ENCODE measurements at places on chromosomes 4 and X.

- no peak for DNase-seq
These were observed 619.2 kb downstream of the SPRY1 start for GRCh38 chr4:124015766-124016165.

- DNase-seq, result no peak
These were observed 1.3 kb upstream of the MAMLD1 start for GRCh38 chrX:150361777-150362351.

- no peak for DNase-seq
These were observed 500.2 kb downstream of the IDS start for GRCh38 chrX:149004936-149005335.

DNA sequence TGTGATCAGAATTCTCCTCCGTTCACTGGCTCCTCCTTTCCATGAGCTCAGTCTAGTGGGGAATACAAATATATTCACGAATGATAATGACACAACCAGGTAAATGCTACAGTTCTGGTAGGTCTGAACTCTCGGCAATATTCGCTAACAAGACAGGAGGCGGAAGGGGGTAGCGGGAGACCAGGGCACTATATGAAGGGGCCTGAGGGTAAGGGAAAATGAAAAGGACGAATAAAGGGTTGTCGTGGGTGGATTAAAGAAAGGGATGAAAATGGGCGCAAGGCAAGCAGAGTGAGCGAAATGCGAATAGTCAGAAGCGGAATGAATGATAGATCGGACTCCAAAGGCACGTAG lies 743 bp downstream of the NKAP start:
- DNase-seq, result no peak

DNA sequence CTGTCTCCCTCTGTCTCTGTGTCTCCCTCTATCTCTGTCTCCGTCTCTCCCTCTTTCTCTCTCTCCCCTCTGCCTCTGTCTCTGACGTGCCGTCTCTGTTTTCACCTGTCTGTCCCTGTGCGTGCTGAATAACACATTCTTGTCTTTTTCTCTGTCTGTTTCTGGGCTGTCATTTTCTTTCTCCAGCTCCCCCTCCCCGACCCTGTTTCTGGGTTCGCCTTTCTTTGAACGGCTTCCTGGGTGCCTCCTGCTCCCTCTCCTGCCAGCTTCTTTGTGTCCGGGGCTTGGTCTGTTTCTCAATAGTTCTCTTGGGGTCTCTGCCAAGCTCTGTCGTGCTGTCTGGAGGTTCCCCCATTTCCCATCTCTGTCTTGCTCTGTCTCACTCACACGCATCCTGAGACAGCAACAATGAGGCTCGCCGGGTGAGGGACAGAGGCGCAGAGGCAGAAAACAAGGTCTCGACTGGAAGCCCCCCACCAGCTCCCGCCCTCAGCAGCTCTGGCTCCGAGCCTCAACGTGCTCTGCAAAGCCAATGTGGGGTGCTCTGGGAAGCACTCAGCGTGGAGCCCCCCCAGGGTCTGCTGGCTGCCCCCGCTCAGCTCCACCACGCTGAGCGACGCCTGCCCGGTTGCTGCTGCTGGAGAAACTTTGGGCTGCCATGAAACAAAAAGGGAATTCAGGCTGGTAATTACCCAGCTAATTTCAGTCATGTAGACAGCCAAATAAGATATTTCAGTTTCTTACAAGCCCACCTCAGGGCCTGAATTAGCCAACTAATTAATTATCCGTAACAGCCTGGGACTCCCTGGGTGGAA lies 3.4 kb downstream of the CPLX1 start:
- DNase-seq, result no peak

GRCh38 chr4:165248102-165248501 lies 40.7 kb downstream of the KLHL2 start:
- no peak for DNase-seq

DNA sequence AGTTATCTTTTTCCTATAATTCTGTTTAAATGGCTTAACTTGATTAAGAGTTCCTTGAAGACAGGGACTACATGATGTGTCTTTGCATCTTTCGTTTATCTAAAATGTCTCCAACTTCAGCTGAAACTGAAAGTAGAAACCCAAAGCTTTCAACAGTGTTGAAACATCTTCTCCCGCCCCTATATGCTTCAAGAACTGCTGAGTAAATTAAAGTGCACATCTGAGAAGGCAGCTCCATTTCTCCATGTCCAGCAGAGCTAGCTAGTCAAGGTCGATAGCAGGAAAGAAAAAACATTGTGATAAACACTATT lies 185.7 kb upstream of the TBL1X start:
- no peak for DNase-seq

DNA sequence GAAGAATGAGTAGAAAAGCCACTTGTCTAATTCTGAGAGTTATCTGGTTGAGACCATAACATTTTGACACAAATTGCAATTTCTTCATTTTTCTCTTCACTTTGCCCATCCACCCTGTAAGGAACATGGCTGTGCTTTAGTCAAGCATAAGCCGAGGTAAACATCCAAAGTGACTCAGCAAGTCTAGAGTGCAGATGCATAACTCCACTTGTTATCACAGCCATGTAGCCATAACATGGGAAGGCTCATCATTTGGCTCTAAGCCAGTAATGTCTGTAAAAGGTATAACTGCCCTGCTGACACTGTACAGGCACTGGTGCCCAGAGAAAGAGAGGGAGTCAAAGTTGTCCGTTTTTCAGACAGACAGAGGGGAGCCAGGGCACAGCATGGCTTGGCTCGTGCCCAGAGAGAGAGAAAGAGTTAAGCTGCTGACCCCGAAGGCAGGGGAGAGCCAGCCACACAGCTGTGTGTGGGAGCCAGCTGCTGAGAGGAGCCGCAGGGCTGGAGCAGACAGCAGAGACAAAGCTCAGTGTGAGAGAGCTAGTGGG lies 76.9 kb upstream of the EXOC1L start:
- no peak for DNase-seq

DNA sequence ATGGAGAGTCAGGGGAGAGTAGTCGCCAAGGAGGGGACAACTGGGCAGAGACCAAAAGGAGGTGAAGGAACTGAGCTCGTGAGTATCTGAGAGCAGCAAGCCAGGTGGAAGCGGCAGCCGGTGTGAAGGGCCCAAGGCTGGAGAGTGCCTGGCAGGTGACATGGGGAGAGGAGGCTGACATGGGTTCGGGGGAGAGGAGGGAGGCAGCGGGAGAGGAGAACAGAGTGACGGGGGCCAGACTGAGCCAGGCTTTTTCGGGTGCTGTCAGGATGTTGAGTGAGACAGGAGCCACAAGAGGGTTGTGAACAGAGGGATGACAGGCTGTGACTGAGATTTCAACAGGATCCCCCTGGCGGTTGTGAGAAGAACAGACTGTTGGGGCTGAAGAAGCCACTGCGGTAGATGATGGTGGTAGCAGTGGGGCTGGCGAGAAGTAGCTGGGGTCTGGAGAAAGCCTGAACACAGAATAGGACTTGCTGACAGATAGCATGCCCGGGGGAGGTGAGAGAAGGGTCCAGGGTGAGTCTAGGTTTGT lies 5.7 kb downstream of the ELK1 start:
- DNase-seq, result peak; percentile 18

DNA sequence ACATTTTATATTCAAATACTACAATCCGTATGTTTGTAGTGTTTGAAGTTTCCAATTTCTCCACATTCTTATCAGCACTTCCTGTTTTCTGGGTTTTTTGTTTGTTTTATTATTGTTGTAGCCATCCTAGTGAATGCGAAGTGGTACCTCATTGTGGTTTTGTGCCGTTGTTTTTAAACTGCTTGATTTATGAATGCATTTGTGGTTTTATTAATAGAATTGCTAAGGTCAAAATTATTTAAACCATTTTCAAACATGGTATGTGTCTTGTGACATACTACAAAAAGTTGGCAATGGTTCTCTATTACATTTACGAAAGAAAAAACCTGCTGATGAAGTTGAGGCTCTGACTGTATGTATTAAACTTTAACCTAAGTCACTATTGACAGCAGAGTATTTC lies 780.0 kb upstream of the MAGEB2 start:
- DNase-seq, result no peak

DNA sequence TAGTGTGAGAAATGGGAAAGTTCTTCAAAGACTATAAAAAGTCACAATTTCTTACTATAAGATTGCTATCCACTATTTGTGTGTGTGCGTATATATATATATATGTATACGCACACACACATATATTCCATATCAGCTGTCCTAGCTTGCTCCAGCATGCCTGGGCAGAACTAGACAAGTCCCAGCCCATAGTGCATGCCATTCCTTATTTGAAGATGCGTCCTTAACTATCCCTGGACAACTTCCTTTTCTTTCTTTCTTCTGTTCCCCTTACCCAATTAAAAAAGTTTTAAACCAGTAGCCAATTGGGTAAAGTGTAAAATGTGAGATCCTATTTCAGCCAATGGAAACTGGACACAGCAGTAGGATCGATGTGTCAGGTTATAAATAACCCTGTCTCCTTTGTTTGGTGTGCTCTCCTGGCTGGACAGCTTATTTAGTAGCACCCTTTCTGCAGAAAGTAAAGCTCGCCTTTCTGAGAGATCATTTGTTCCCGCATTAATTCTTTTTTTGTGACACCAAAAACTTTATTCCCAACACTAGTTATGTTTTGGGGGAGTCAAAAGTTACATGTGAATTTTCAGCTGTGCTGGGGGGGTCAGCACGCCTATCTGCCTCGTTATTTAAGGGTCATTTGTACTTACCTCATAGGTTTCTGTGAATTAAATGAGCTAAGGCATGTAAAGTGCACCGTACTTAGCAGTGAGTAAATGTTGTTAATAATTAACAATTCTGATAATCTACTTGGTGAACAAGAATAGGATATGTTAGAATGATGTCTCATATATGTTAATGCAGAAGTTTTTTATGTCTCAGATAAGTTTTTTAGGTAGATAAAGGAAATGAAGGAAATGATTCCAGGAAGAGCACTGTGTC lies 40.9 kb downstream of the KDM6A start:
- no peak for DNase-seq

GRCh38 chrX:13652287-13652793 lies 601 bp upstream of the TCEANC start:
- no peak for DNase-seq

DNA sequence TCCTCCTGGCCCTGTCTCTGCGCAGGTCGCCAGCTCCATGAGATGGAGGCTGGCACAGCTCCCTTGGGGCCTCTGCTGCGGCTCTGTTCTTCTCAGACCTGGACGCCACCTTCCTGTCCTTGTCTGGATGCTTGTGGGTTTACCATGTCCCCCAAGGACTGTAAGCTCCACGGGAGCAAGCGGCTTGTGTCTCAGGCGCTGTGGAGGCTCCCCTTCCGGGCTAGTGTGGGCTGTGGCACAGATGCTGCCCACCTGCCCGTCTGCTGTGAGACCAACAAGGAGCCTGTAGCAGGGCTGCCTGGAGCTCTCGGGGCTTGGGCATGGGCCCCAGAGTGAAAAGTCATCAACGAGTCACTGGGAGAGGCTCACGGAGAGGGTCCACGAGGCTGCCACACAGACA lies 25.2 kb downstream of the NAT8L start:
- no peak for DNase-seq
